ENCODE measurements at places on chromosomes 7 and 10. TPM values are rescaled to one million over a fixed set of nuclear protein-coding genes. Genes with fewer than 3 reads are reported as not detected.

The CDC14C gene
- 0.23 TPM for total RNA-seq

The PPP1R17 gene
- total RNA-seq = not detected

The MINDY3 gene
- total RNA-seq = 28.9 TPM

GRCh38 chr7:44678101-44678470 lies 70.6 kb upstream of the ZMIZ2 start:
- no peaks in the 10 kb centered on the region for H3K27me3 ChIP-seq
- H3K4me1 ChIP-seq = no peaks in the 10 kb centered on the region
- no peaks in the 10 kb centered on the region for H3K36me3 ChIP-seq

DNA sequence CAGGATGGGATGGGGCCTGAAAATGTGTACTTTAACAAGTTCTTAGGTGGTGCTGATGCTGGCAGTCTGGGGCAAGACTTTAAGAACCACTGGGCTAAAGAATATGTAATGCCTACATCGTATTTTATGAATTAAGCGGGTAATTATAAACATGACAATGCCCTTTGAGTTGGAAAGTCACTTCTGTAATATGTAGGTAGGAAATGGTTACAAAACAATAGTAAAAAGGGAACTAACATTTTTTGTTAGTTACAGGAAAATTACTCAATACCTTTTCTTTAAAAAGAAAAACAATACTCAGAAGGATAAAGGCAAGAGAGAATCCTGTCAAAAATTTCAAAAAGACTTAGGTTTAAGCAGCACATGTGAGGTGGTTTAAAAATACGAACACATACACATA lies 48.3 kb upstream of the STEAP4 start:
- H3K4me1 ChIP-seq = peaks cover 8% of the 10 kb centered on the region
- no peak overlapping the region for H3K4me3 ChIP-seq
- DNase-seq = no peak
- H3K27me3 ChIP-seq = no peaks in the 10 kb centered on the region

DNA sequence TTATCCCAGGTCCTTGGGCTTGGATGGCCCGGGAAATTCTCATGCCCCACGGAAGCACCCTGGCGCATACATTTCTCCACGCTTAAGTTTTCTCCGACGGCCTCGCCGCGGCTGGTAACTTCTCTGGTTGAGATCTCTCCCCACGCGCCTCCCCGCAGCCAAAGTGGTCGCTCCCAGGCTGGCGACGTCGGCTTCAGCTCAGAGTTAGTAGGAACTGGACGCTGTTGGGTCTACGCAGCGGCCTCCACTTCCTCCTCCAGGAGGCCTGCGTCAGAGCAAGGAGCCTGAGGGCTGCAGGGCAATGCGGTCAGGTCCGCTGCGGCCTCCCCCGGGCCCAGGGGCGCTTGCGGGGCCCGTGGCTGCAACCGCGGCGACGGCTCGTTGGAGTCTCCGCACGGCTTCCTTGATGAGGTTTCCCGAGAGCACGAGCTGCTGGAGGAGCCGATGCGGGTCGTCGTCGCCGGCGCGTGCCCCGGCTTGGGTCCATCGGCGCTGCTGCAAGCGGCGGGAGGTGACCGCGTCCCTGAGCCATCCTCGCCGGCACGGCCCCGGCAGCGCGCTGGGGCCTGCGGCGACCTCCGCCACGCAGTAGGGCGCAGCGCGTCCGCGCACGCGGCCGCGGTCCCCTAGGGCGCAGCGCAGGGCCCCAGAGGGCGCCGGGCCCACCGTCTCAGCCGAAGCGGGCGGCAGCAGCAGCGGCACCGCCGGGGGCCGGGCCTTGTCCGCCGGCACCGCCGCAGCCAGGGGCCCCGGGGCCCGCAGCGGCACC lies 744 bp downstream of the FRAT2 start:
- peak overlapping the region; percentile 94 for H3K27ac ChIP-seq
- H3K4me3 ChIP-seq = peak overlapping the region; percentile 45
- H3K27me3 ChIP-seq = no peaks in the 10 kb centered on the region
- no peaks in the 10 kb centered on the region for H3K36me3 ChIP-seq
- DNase-seq = peak; percentile 59

- H3K27ac ChIP-seq = peak overlapping the region; percentile 88
- peak; percentile 30 for DNase-seq
- H3K27me3 ChIP-seq = no peaks in the 10 kb centered on the region
- no peak overlapping the region for H3K4me3 ChIP-seq
These were observed 64.2 kb downstream of the DIP2C start for GRCh38 chr10:625333-625696.

- no peaks in the 10 kb centered on the region for H3K27me3 ChIP-seq
- no peaks in the 10 kb centered on the region for H3K36me3 ChIP-seq
- no peak overlapping the region for H3K4me3 ChIP-seq
- DNase-seq = no peak
- H3K4me1 ChIP-seq = no peaks in the 10 kb centered on the region
- no peak overlapping the region for H3K27ac ChIP-seq
These were observed 439.4 kb upstream of the FOXK1 start for GRCh38 chr7:4242706-4243105.

GRCh38 chr7:54719974-54720373 lies 39.0 kb downstream of the SEC61G start:
- H3K36me3 ChIP-seq = no peaks in the 10 kb centered on the region
- no peaks in the 10 kb centered on the region for H3K27me3 ChIP-seq
- DNase-seq = no peak
- H3K4me1 ChIP-seq = no peaks in the 10 kb centered on the region
- H3K4me3 ChIP-seq = no peak overlapping the region
- no peak overlapping the region for H3K27ac ChIP-seq

- H3K4me3 ChIP-seq = peak overlapping the region; percentile 81
- H3K36me3 ChIP-seq = no peaks in the 10 kb centered on the region
- peak overlapping the region; percentile 28 for H3K27ac ChIP-seq
- H3K27me3 ChIP-seq = peaks cover 51% of the 10 kb centered on the region
- H3K4me1 ChIP-seq = peaks cover 29% of the 10 kb centered on the region
- peak; percentile 31 for DNase-seq
These were observed 1.6 kb downstream of the SFMBT2 start for GRCh38 chr10:7409045-7409731.

DNA sequence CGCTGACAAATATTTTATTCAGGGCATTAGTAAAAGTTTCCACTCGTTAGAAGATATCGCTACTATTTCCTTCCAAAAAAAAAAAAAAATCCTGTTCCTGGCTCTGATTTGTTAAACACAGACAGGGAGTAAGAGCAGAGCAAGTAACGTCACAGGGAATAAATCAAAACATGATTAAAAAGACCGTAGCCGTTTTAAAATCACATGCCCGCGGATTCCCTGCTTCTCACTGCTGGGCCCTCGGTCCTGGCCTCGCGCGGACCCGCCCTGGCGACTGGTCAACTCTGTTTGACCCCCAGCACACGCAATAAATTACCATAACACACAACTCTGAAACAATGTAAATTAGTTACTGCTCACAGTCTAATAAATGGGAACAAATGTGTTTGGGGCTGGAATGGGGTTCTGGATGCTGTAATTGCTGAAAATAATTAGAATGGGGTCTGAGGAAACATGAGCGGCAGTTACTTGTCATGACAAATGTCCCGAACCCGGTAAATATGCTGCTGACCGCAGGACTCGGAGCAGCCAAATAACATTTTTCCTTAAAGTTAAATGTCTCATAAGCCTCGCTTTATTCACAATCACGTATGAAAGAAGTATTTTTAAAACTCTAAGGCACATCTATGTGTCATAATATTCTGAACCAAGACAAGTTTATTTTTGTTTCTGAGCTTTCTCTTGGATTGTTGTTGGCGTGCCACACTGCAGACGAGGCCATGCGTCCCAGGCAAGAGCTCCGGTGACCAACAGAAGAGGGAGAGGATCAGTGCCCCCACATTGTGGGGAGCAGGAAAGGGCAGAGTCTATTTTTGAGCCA lies 17.9 kb downstream of the EBF3 start:
- no peak overlapping the region for H3K4me3 ChIP-seq
- no peaks in the 10 kb centered on the region for H3K36me3 ChIP-seq
- no peaks in the 10 kb centered on the region for H3K4me1 ChIP-seq
- peak overlapping the region; percentile 51 for H3K27ac ChIP-seq

- peaks cover 6% of the 10 kb centered on the region for H3K4me1 ChIP-seq
- peaks cover 95% of the 10 kb centered on the region for H3K27me3 ChIP-seq
- peak overlapping the region; percentile 96 for H3K27ac ChIP-seq
These were observed 930 bp upstream of the HOXA10 start for GRCh38 chr7:27174874-27175625.

- peaks cover 19% of the 10 kb centered on the region for H3K27me3 ChIP-seq
- no peak for DNase-seq
- no peaks in the 10 kb centered on the region for H3K36me3 ChIP-seq
- H3K4me3 ChIP-seq = no peak overlapping the region
- no peak overlapping the region for H3K27ac ChIP-seq
These were observed 20.1 kb downstream of the GHRHR start for GRCh38 chr7:30983914-30984247.

DNA sequence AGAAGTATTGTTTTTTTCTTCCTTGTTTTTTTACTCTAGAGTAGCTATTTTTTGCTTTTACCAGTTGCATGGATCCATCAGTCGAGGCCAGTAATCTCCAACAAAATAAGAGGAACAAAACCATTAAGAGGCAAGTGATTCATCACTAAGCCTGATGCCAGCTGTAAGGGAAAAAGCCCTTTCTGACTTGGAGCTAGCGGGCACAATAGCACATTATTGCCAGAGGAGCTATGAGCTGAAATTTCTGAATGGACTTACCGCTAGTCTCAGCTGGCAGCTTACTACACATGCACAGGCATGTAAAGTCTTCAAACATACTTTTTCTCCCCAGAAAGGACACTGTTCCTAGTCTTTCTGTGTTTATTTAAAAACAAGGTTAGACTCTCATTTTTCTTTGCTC lies 41.6 kb upstream of the PTPRZ1 start:
- H3K27ac ChIP-seq = no peak overlapping the region
- no peak for DNase-seq
- H3K4me1 ChIP-seq = no peaks in the 10 kb centered on the region
- H3K36me3 ChIP-seq = no peaks in the 10 kb centered on the region
- no peak overlapping the region for H3K4me3 ChIP-seq

DNA sequence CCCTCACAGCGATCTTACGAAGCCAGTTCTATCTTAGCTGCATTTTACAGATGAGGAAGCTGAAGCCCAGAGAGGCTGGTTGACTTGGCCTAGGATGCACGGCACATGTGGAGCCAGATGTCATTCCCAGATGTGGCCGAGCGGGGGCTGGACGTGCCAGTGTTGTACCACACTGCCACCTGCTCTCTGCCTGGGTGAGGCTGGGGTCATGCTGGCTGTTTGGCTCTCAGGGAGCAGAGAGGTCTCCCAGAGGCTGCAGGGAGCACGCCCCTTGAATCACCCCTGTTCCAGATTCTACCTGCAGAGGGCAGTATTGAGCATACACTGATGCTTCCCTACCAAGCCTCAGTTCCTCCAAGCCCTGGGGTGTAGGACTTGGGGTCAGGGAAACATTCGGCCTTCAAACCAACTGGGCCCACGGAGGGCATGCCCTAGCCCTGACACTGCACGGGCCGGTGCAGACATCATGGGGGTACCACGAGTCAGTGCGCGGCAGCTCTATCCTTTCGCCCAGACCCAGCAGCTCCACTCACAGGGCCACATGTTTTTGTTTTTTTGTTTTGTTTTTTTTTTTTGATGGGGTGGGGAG lies 3.8 kb upstream of the GTF2IRD1 start:
- H3K27ac ChIP-seq = no peak overlapping the region
- peaks cover 10% of the 10 kb centered on the region for H3K4me1 ChIP-seq
- no peak overlapping the region for H3K4me3 ChIP-seq
- DNase-seq = peak; percentile 65
- no peaks in the 10 kb centered on the region for H3K36me3 ChIP-seq
- no peaks in the 10 kb centered on the region for H3K27me3 ChIP-seq

- H3K27me3 ChIP-seq = peaks cover 2% of the 10 kb centered on the region
- no peak overlapping the region for H3K27ac ChIP-seq
- no peaks in the 10 kb centered on the region for H3K36me3 ChIP-seq
- no peaks in the 10 kb centered on the region for H3K4me1 ChIP-seq
- H3K4me3 ChIP-seq = no peak overlapping the region
- no peak for DNase-seq
These were observed 8.4 kb downstream of the SLC26A5 start for GRCh38 chr7:103437623-103438022.

DNA sequence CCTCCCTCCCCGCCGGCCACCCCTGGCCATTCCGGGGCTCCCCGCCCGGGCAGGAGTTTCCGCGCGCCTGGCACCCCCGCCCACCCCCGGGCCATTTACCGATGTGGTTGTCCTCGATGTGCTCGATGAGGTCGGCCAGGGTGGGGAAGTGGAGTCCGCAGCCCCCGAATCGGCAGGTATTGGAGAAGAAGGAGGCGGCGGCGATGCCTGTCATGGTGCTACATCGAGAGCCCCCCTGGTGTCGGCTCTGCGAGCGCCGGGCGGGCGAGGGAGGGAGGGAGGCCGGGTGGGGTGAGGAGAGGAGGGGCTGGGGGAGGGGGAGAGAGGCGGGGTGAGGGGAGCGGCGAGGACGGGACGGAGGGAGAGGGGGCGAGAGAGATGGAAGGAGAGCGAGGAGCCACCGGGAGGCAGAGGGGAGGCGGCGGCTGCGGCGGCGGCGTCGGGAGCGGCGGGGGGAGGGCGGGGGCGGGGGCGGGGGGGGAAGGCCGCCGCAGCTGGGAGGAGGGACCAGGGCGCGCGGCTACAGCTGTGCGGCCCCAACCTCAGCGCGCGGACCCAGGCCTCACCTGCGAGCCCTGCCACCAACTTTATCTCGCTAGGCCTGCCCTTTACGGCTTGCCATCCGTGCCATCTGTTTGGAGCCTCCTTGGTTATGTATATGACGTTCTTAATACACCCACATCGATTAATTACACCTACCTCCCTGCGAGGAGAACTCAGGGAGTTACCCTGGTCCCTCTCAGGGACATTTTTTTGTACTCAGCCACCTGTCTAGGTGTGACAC lies at the start of gene JAZF1:
TSS of gene JAZF1 (minus strand) at position 432 of the 784 bp plus-strand sequence.
- peak; percentile 84 for DNase-seq
- H3K36me3 ChIP-seq = no peaks in the 10 kb centered on the region
- H3K27me3 ChIP-seq = peaks cover 9% of the 10 kb centered on the region
- H3K4me1 ChIP-seq = peaks cover 8% of the 10 kb centered on the region

- peak within 1 kb of the TSS; percentile 98 for H3K4me3 ChIP-seq
- DNase-seq = peak; percentile 97
- H3K36me3 ChIP-seq = no peaks in the 10 kb centered on the region
- H3K27ac ChIP-seq = peak within 1 kb of the TSS; percentile 99
- no peaks in the 10 kb centered on the region for H3K27me3 ChIP-seq
- peaks cover 34% of the 10 kb centered on the region for H3K4me1 ChIP-seq
These were observed at the start of gene PSMG3 for GRCh38 chr7:1569833-1570632. PSMG3 (minus strand) TSS chr7:1570032; CDS start chr7:1569339, 693 bp downstream.

- H3K4me3 ChIP-seq = no peak overlapping the region
- no peaks in the 10 kb centered on the region for H3K27me3 ChIP-seq
- no peak overlapping the region for H3K27ac ChIP-seq
- H3K4me1 ChIP-seq = no peaks in the 10 kb centered on the region
These were observed 121.4 kb downstream of the AUTS2 start for GRCh38 chr7:69719717-69720116.
